ENCODE measurements at places on chromosomes 1 and 21. TPM values are rescaled to one million over a fixed set of nuclear protein-coding genes. Genes with fewer than 3 reads are reported as not detected.

- DNase-seq: no peak
Observed at GRCh38 chr1:246695666-246696065, 28.5 kb upstream of the SCCPDH start.

- DNase-seq: no peak
Observed at GRCh38 chr1:179883745-179884138, 1.7 kb downstream of the TOR1AIP1 start.

DNA sequence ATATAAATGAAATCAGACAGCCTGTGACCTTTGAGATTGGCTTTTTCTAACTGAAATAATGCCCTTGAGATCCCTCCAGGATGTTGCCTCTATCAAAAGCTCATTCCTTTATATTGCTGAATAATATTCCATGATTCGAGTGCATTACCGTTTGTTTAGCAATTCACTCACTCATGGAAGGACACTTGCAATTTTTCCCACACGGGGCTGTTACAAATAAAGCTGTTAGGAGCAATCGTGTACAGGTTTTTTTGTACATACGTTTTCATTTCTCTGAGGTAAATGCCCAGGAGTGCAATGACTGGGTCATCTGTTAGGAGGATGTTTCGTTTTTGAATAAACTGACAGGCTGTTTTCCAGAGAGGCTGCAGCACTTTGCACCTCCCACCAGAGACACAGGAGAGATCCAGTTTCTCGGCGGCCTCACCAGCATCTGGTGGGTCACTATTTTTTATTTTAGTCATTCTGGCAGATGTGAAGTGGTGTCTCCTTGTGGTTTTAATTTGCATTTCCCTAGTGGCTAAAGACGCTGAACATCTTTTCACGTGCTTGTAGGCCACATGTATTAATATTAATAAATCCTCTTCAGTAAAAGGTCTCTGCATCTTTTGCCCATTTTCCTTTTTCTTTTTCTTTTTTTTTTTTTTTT is 11.0 kb downstream of the PRDM15 start:
- no peak for DNase-seq

DNA sequence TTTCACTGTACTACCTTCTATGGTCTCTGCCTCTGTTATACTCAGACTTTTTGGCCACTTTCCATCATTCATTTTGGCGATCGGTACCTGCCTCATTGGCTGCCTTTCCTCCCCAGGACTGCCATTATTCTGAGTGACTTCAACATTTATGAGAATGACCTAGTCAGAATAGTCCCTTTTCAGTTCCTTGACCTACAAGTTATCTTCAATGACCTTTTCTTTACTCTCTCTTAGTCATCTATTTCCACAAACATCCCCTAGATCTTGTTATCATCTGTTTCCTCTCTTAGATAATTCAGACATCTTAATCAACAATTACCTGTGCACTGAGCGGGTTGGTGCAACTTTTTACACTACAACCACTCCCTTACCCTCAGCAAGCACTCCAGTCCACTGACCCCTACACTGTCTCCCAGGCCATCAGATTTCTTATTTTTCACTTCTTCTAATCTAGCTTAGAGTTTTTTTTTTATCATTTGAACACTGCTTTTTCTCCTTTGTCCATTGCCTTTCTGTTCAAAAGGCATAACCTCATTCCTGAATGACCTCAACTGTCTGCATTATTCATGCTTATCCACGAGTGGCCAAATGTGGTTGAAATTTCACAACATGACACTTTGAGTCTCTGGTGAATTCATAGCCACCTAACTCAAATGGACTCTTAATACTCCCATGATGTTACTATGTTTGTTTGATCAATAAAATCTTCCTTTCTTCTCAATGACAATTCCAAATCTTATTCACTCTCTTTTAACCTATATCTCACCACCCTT is 112.7 kb downstream of the HMCN1 start:
- DNase-seq: no peak

The KCNE2 gene
- total RNA-seq: not detected

GRCh38 chr1:76727520-76727919 is 139.8 kb upstream of the ST6GALNAC5 start:
- no peak for DNase-seq

DNA sequence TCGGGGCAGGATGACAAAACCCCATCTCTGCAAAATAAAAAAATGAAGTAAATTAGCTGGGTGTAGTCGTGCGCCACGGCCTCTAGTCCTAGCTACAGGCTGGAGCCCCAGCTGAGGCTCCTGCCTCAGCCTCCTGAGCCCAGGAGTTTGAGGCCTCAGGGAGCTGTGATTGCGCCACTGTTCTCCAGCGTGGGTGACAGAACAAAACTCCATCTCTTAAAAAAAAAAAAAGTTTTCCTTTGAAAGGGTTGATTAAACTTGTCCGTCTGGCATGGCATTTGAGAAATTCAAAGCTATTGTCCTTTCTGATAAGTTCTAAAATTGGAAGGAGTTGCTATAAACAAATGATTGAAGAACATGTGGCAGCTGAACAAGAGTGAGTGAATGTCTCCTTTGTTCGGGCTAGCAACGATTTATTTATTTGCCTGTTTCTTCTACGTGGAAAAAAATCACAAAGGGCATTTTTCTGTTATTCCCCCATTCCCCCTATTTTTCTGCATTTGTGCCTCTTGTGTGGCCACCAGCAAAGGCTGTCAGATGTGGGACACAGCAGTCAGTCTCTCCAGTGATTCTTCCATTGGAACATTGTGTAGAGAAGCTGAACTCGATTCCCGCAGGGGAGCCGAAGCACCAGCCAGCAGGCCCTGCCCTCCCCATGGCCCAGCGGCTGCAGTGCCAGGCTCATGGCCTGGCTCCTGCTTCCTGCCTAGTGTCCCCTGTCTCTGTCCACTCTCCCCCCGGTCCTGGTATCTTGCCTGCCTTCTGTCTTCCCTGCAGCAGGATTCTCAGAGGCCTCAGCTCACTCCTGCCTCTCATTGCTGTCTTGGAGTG is 21.5 kb upstream of the PWP2 start:
- DNase-seq: no peak

DNA sequence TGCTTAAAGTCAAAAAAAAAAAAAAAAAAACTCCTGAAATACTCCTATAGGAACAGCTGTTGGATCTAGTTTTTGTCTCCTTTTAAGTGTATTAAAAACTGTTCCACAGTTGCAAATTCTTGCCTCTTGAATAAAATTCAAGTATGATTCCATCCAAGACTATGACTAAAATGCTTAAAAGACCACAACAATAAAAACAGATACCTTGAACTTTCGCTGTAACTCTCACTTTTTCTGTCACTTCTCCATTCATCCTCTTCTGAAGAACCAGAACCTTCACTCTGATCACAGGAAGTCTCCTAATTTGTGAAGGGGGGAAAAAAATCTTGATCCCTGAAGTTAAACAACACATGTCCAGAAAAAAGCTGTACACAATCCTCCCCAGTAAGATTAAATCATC is 55.0 kb upstream of the PSMG1 start:
- DNase-seq: no peak

DNA sequence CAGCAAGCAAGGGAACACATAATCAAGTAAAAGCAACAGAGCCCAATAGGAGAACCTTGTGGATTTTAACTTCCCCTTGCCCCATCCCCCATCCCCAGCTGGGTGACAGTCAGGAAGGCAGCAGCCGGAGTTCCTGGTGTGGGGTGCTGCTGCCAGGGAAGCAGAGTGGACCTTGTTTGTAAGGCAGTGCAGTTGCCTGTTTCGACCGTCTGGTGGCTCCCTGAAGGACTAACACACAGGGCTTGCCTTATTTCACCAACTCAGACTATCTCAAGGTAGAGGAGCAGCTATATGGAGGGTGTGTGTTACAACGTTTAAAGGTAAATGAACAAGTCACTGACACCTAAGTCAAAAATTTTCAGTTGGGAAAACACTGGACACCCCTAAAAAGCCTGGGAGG is 6.6 kb downstream of the KRTAP10-8 start:
- no peak for DNase-seq

The CSF3R gene
- total RNA-seq: 8.8 TPM

GRCh38 chr1:197660389-197660788 is 114.9 kb downstream of the DENND1B start:
- no peak for DNase-seq

The PCAT6 gene
- total RNA-seq: not detected

- no peak for DNase-seq
Observed at GRCh38 chr1:2801535-2802291, at the start of gene TTC34. TTC34 (minus strand) TSS chr1:2801693; CDS start chr1:2800827, 866 bp downstream.

The RNF186 gene
- total RNA-seq: not detected

GRCh38 chr1:100485855-100486258 is 52.1 kb upstream of the GPR88 start:
- DNase-seq: no peak

DNA sequence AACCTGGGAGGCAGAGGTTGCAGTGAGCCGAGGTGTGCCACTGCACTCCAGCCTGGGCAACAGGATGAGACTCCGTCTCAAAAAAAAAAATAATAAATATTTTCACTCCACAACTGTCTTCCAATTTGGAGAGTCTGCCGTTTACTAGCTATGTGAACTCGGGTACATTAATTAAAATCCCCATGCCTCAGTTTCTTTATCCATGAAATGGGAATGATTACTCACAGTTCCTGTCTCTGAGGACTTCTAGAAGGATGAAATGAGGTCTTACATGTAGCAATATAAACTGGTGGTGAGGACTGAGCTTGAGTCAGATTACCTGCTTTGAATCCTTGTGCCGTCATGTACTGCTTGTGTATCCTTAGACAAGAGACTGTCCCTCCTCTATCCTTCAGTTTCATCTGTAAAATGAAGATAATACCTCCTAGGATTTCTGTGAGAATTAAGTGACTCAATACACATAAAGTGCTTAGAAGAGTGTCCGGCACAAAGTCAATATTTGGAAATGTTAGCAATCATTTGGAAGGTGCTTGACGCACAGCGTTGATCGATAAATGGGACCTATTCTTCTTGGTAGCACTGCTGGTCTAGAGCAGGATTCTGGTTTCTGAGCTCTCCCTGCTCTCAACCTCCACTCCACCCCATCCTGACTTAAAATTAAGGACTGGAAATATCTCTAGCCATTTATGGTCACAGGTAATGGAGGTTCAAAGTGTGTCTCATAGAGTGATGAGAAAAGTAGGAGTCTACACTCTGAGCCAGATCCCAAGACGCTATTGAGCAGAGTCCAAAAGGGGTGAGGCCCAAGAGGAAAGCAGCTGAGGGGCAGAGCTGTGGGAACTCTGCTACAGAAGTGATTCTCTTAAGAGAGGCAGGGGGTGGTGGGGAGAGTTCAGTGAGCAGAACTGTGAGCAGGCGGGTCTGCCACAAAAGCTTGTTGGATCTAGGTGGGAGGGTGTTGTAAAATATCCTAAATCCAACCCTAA is 11.6 kb upstream of the DDI2 start:
- no peak for DNase-seq

DNA sequence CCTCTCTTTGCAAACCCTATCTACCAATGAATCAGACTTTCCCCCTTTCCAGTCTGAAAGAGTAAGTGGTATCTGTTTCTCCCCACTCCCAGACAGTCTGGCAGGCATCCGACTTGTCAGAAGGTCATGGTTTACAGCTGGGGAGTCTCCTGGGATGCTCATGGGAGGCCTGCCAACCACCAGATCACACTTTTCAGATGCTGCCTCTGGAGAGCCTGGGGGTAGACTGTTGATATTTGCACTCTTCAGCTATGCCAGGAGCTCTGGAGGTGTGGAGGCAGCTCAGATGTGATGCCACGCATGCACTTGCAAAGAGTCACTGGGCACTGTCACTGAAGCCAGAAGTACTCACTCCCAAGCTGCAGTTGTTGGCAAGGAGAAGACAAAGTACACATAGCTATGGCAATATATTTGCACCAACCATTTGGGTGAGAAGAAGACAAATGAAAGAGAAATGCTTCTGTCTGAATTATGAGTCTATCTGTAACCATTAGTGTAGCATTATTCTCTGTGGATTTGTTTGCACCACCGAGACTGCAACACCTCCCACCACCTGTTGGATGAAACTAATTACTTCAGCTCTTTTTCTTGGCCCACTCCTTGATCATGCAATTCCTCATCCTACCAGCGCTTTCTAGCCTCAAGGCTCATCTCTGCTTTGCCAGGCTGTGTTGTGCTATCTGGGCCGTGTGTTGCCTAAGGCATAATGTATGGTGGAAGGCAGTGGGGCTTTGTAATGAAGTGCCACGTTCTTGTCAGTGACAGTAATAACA is 133.0 kb upstream of the SPAG17 start:
- no peak for DNase-seq

DNA sequence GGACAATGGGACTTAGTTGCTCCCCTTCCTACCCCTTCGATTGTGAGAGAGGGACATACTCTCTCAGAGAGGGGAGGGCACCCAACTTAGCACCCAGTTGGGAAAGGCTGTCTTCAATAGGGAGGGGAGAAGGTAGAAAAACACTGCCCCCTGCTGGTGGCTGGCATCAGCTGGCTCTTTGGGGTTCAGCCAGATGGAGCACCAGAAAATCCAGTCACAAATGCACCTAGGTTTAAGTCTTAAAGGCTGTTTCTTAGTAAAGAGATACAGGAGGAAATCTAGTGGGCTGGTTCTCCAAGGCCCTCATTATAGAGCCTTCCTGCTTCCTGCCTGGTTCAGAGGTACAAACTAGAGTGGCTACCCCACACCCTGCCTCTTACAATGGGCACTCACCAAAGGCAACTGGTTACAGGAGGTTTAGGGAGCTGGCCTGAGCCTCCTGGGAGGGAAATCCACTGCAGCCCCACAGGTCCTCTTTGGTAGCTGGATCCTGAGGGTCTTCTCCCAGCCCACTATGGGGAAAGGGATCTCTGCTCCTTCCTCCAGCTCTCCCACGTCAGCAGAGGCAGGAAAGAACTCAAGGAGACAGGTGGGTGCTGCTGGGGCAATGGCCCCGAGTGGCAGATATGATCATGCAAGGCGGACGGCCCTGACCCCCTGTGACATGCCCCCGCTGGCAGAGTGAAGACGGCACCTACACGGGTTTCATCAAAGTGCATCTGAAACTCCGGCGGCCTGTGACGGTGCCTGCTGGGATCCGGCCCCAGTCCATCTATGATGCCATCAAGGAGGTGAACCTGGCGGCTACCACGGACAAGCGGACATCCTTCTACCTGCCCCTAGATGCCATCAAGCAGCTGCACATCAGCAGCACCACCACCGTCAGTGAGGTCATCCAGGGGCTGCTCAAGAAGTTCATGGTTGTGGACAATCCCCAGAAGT is 28.3 kb downstream of the EIF2D start:
- DNase-seq: no peak

GRCh38 chr1:55490547-55490946 is 275.4 kb upstream of the USP24 start:
- no peak for DNase-seq

- no peak for DNase-seq
Observed at GRCh38 chr1:218025454-218025853, 259.6 kb upstream of the RRP15 start.

DNA sequence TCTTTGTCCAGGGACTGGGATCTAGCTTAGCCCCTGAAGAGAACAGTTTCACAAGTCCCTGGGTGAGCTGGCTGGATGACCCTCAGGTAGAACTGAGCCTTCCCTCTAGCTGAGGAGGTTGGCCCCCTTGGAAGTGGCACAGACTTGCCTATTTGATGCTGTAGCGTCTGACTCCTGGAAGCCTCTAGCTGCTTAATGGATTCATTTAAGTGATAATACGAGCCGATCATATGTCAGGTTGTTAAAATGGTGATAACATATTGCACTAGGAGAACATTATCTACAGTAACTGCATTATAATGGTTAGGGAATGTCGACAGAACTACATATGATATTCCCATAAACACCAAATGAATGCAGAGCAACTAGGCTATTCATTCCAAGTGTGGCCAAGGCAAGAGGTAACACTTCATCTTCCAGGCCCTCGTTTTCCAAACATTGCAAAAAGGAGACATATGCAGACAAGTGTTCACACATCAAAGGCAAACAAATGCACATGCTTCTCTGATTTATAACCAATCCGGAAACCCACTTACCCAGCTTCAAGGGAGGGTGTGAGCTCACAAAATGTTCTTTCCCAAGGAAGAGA is 340.1 kb upstream of the PLXNA2 start:
- DNase-seq: no peak

GRCh38 chr21:46441331-46441730 is 17.4 kb upstream of the DIP2A start:
- no peak for DNase-seq

The TMEM240 gene
- 3.9 TPM for total RNA-seq
